Activated CD4-positive, alpha-beta T cell treated with anti-CD3 and anti-CD28 coated beads, Interleukin-2, amount 50 U/mL, for 1 hour (primary cell): ENCODE measurements at places on chromosomes 4 and X.

DNA sequence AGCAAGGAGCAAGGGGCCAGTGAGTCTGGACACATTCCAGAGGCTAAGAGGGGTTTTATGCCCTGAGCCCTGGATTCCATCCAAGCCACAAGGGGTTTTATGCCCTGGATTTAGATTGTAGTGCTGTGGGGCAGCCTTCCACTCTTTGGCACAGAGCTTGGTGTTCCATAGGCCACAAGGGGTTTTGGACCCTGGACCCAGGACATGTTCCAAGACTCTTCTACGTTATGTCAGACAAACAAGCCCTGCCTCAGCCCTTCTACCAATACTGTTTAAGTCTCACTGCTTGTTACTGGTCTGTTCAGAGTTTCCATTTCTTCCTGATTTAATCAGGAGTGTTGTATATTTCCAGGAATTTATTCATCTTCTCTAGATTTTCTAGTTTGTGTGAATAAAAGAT lies 12.8 kb upstream of the SCARB2 start:
- DNase-seq, result no peak

DNA sequence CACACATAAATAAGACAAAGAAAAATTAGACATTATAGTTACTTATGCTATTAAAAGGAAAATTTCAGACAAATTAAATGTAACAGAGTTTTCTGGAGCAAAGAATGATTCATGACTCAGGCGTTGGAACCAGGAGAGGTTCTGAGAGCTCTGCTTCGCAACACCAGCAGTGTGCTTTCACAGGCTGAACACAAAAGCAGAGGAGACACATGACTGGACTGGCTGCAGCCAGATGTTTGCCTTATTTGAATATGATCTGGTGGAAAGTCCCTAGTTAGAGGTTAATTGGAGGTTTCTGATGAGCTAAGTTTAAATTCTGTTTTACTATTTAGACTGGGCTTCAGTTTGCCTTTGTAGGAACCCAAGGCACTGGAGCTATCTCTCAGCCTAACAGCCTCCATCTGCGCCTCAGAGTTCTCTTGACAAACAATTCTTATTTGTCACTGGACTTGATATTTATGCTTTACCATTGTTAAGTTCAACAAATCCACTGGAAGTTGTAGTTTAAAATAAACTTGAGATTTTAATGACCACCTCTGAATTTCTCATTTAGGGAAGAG lies 16.2 kb downstream of the BOD1L1 start:
- DNase-seq, result no peak

- no peak for DNase-seq
Measured at GRCh38 chrX:45472968-45473367, 272.3 kb upstream of the DIPK2B start.

- no peak for DNase-seq
Measured at GRCh38 chrX:41599507-41599906, 89.3 kb upstream of the GPR34 start.

DNA sequence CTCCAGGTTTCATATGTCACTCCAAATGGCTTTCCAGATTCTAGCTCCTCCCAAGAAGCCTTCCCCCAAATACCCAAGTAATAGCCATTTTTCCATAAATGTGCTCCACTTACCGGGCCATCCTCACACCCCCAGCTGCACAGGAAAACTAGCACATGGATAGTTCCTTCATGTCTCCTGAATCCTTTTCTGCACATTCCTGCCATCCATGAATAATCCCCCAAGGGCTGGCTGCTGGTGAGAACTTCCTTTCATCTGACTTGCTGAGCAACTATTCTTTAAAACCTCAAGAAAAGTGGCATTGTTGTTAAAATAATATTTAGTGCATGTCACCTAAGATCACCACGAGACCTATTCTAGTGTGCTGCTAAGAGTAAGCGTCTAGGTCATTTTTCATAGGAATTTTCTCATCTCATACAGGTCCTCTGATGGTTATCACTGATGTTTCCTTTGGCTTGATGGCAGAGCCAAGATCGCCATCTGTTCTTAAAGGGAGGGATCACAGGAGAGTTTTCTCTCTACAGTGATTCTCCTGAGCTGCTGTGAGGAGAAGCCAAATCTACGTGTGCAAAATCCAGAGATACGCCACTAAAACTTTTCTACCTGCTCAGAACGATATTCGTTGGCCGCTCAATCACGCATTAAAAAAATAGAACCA lies 71.3 kb downstream of the MAP3K15 start:
- no peak for DNase-seq

GRCh38 chrX:134712272-134712671 lies 54.0 kb upstream of the PLAC1 start:
- DNase-seq, result no peak

DNA sequence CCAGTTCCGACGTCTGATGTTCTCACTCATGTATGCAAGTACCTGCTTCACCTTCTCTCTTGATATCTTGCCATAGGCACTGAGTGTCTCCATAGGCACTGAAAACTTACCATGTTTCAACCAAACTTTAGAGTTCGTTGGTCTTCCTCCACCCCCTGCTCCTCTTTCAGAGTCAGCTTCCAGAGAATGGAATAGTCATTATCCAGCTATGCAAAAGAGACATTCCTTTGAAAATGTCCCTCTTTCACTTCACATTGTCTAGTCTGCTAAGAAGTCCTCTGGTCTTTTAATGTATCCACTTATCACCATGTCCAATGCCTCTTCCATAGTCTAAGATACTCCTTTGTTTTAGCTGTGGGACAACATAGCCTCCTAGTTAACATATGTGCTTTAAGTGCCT lies 566.0 kb upstream of the TENM3 start:
- DNase-seq, result no peak

GRCh38 chrX:36007207-36007606 lies 87.7 kb downstream of the CFAP47 start:
- no peak for DNase-seq

- no peak for DNase-seq
Measured at GRCh38 chr4:23788027-23788426, 101.8 kb downstream of the PPARGC1A start.

DNA sequence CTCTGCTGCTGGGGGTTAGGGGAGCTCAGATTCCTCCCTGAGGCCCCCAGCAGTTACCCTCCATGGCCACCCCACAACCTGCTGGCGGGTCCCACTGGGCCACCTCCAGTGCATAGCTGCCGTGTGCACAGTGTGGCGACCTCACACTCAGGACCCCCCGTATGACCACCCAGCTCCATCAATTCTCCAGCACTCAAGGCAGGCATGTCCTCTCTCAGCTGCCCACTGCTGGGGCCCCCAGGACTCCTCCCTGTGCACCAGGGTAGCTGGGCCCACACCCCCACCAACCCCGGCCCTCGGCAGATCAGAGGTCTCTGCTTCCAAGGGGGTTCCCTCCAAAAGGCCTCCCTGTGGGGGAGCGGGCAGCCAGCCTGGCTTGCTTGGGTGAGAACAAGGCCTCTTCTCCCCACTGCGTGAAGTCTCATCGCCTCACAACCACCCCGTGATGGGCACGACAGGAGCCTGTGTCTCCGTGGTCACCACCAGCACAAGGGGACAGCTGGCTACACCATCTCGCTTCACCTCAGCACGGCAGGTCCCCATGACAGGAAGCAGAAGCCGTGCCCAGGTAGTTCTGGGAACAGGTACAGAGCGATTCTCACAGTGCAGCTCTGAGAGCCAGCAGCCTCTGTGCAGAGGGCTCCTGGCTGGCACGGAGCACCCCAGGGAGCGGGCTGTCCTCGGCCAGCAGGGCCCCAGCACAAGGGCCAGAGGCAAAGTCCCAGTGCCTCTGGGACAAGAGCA lies 4.6 kb upstream of the HAUS3 start:
- DNase-seq, result no peak

DNA sequence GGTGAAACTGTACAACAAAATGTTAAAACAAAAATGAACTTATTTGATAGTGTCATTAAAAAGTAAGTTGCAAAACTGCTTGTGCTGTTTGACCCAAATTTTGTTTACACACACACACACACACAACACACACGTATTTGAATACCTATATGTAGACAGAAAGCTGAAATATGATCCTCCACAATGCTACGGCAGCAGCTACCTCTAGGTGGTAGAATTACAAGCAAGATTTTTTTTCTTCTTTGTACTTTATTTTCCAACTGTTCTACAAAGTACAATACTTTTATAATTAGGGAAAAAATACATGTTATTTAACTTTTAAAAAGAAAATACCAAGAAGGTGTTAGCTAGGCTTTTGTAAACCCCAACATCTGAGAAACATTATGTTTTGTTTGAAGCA lies 1.2 kb downstream of the CYTL1 start:
- no peak for DNase-seq

GRCh38 chrX:10243106-10243505 lies 86.3 kb downstream of the CLCN4 start:
- no peak for DNase-seq

GRCh38 chrX:85024562-85024961 lies 20.9 kb downstream of the APOOL start:
- DNase-seq, result no peak

GRCh38 chrX:152989292-152989658 lies 4.6 kb downstream of the PNMA5 start:
- no peak for DNase-seq

- DNase-seq, result no peak
Measured at GRCh38 chr4:53103481-53103880, 241.4 kb downstream of the RASL11B start.

- no peak for DNase-seq
Measured at GRCh38 chr4:145484225-145484846, 2.7 kb downstream of the SMAD1 start.

DNA sequence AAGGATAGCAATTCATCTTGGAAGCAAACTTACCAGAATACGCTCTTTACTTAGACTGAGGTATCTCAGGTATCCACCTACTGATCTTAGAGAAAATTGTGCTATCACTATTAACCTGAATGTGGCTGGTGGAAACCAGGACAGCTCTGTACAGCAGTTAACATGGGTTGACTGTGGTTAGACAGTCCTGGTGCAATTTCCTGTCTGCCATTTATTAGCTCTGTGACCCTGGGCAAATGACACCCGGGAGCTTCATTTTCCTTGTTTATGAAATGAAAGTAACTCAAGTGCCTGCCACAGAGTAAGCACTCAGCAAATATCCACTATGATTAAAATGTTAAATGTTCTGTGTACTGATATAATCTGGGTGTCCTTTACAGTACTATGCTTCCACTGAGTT lies 60.0 kb downstream of the SMC1A start:
- DNase-seq, result no peak

- no peak for DNase-seq
Measured at GRCh38 chr4:155900381-155900780, 3.1 kb upstream of the TDO2 start.

- DNase-seq, result no peak
Measured at GRCh38 chrX:19875050-19875431, 12.4 kb downstream of the SH3KBP1 start.

DNA sequence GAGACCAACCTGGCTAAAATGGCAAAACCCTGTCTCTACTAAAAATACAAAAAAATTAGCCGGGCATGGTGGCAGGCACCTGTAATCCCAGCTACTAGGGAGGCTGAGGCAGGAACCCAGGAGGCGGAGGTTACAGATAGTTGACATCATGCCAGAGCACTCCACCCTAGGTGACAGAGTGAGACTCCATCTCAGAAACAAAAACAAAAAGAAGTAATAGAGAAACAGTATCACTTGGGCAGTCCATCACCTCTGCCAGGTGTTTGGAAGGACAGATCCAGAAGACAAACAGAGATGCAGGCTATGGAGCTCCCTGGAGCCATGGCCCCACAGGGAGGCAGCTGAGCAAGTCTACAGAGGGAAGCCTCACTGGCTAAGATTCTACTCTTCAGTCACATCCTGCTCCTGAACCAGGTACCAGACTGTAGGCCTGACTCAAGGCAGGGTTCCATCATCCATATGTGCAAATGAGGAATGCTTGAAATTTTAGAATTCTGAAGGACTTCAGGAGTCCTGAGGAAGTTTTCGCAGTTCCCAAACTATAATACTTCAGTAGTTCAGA lies 81.4 kb upstream of the CPEB2 start:
- DNase-seq, result no peak

GRCh38 chr4:100780126-100780525 lies 262.3 kb upstream of the EMCN start:
- DNase-seq, result no peak

- DNase-seq, result no peak
Measured at GRCh38 chr4:157219711-157220370, 687 bp upstream of the GRIA2 start.

DNA sequence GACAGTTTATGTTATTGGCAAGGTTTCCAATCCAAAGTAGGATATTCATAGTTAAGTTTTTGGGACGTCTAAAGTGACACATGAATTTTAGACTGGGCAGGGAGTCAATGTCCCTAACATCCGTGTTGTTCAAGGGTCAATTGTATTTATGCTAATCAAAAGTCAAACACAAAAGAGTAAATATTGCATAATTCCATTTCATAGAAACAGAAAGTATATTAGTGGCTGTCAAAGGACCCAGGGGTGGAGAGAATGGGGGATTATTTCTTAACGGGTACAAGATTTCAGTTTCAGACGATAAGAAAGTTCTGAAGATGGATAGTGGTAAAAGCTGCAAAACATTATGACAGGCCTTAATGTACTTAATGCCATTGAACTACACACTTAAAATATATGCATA lies 971.8 kb upstream of the AGA start:
- no peak for DNase-seq

DNA sequence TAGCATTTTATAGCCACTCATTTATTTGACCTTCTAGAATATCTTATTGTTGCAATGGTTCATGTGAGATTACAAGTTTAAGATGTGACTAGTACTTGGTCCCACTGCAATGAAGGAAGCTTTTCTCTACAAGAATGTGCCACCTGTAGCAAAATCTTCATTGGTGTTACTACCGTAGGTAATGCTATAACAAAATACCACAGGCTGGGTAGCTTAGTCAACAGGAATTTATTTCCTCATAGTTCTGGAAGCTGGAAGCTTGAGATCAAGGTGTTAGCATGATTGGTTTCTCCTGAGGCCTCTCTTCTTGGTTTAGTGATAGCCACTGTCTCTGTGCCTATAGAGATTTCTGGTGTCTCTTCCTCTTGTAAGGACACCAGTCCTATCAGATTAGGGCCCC lies 441.0 kb downstream of the GPM6A start:
- DNase-seq, result no peak

DNA sequence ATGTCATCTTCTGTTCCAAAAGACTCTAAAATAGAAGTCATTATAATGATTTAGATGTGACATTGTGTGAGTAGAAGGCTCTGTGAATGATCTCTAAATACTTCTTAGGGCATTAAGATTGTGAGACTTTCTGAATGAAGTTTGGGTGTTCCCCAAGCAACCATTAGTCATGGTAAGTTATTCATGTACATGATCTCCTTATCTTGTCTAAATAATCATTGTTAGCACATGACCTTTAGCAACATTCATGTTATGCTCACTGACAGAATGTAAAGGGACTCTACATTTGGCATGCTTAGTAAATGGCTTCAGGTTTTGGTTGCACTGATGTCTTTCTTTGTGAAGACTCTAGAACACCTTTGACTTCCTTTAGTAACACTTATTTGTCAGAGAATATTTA lies 140.8 kb upstream of the AGA start:
- DNase-seq, result no peak

GRCh38 chr4:148288448-148288847 lies 153.8 kb downstream of the NR3C2 start:
- no peak for DNase-seq

- DNase-seq, result no peak
Measured at GRCh38 chr4:177308847-177309521, 690 bp upstream of the NEIL3 start.
